ENCODE measurements at places on chromosomes 1 and 21.
A peak's percentile ranks its signal among the peaks of the same experiment; 100 is the strongest.

- DNase-seq, result no peak
These were observed 94.3 kb downstream of the RGS2 start for GRCh38 chr1:192903142-192903541.

DNA sequence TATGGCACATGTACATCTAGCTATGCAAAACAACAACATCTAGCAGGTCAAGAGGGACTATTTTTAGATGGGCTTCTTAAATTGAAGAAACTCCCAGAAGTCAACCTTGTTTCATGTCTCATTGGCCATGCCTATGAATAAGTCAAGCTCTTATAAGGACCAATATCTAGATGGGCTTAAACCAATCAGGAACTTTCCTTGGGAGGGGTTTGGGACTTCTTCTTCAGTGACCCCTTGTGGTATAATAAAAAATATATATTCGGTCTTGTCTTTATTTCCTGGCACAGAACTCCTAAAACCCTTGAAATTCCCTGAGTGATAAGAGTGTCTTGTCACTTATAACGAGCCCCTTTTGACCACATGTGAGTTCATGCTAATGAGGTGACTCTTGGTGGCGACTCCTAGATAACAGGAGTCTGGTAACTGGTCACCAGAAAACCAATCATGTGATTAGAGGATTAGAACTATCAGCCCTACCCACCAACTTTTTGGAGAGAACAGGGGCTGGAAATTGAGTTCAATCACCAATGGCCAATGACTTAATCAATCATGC lies 218.3 kb downstream of the HHIPL2 start:
- no peak for DNase-seq

GRCh38 chr1:174700775-174701174 lies 253.0 kb downstream of the GPR52 start:
- no peak for DNase-seq

GRCh38 chr1:22143065-22144033 lies at the start of gene WNT4:
TSS of gene WNT4 (minus strand) at chr1:22143097. CDS start at chr1:22142922, 175 bp downstream.
- peak; percentile 8 for DNase-seq

GRCh38 chr1:241749945-241750695 lies 97.9 kb upstream of the EXO1 start:
- DNase-seq, result no peak

DNA sequence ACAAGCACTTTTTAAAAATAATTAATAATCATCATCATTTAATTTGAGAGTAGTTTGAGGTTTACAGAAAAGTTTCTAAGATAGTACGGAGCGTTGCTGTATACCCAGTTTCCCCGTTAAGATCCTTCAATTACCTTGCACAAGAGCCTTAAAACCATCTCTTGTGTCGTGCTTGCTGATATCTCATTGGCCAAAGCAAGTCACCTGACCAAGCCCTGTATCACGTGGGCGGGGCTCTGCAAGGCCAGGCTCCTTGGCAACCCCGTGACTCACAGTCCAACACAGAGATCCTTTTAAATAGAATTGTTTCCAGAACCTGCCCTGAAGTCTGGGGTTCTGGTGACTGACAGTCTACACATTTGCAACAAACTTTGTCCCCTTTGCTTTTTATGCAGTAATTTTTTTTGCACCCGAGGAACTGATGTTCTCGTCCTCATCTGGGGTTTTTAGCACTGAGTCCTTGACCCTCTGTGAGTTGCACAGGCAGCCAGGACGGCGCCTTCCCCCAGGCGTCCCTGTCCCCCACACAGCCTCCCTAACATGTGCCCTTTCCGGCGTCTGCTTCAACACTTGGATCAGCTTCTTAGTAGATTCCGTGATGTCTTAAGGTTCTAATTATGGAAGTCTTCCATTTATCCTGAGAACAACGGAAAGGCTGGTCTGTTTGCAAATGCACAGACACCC lies 183.3 kb upstream of the TMEM51 start:
- no peak for DNase-seq

All from activated CD8-positive, alpha-beta memory T cell treated with anti-CD3 and anti-CD28 coated beads for 1 hour (primary cell).